ENCODE measurements at places on chromosomes 5 and 9.

DNA sequence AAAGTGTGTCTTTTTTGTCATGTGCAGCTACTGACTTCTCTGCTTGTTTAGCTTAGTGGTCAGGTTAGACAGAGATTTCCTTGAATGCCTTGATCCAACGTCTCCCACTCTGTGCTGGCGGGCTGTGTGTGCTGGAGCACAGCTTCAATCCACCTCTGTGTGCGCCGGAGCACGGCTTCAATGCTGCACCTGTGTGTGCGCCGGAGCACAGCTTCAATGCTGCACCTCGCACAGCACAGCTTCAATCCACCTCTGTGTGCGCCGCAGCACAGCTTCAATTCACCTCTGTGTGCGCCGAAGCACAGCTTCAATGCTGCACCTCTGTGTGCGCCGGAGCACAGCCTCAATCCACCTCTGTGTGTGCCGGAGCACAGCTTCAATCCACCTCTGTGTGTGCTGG is 69.0 kb upstream of the PHYKPL start:
- no peak for DNase-seq

- DNase-seq, result no peak
Observed at GRCh38 chr9:96884443-96884842, 30.1 kb upstream of the ZNF782 start.

DNA sequence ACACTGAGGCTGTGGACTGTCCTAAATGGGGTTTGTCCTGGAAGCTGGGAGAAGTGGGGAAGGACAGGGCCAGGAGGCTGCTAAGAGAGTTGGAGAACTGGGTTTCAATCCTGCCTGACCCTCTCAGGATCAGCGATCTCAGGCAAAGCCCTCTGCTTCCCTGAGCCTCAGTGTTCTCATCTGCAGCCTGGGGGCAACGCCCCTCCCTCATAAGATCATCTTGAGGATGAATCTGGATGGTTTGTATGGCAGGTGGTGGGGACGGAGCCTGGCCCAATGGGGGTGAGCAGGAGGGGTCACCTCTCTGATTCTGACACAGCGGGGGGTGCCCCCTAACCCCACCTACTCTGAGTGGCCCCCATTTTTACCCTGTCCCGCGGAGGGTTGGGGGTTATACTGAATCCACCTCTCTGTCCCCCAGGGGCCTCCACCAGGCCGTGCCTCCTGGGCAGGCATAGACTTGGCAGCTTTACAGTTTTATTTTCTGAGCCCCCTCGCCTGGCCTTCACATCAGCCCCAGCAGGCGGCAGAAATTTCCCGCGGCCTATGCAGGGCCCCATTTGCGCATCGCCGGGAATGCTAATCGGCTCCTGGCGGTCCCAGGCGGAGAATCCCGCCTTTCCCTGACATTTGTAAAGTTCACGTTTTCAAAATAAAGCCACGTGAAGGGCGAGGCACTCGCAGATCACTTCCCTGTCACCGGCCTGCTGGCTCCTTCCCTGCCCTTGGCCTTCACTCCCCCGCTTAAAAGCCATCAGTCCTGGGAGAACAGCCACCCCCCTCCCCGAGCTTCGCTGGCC is 17.8 kb upstream of the LAMC3 start:
- no peak for DNase-seq

GRCh38 chr5:138389332-138389731 is 36.8 kb downstream of the KDM3B start:
- no peak for DNase-seq

DNA sequence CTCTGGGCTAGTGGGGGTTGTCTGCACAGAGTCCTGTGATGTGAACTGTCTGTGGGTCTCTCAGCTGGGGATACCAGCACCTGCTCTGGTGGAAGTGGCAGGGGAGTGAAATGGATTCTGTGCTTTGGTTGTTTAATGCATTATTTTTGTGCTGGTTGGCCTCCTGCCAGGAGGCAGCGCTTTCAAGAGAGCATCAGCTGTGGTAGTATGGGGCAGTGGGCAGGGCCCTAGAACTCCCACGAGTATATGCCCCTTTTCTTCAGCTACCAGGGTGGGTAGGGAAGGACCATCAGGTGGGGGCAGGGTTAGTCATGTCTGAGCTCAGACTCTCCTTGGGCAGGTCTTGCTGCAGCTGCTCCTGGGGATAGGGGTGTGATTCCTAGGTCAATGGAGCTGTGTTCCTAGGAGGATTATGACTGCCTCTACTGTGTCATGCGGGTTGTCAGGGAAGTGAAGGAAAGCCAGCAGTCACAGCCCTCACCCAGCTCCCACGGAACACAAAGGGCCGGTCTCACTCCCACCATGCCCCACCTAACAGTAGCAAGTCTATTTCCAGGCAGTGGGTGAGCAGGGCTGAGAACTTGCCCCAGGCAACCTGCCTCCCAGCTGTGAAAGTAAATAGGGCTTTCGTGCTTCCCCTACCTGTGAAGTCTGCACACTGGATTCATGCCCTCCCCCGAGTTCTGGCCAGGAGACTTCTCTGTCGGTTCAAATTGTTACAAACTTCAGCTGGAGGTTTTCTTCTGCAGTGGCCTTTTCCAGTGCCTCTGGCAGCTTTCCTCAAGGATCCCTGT is 25.7 kb upstream of the FAM81B start:
- no peak for DNase-seq

GRCh38 chr5:1280177-1281037 is 14.5 kb downstream of the TERT start:
- DNase-seq, result no peak

DNA sequence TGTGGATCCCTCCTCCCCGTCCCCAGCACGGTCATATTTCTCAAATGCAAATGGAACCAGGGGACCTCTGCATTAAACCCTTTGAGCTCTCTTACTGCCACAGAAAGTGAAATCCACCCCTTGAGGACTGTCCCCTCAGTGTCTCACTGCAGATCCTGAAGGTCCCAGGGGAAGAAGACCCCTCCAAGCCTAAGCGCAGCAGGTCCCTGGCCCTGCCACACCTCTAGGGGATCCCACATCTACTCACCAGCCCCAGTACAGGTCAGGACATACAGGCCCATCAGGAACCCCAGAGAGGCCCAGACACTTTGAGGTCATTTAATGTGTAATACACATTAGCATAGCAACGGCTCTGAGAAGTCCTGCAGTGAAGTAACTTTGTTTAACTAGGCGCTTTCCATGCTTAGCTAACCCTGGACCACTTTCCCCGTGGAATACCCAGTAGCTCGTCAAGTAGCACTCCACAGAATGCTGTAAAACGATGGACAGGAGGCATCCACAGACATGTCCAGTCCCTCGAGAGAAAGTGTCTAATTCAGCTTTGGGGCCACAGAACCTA is 54.7 kb upstream of the ALDH1B1 start:
- DNase-seq, result no peak

- peak; percentile 53 for DNase-seq
Observed at GRCh38 chr5:151079838-151080612, 809 bp downstream of the TNIP1 start.

GRCh38 chr5:178296066-178296465 is 63.5 kb upstream of the PHYKPL start:
- no peak for DNase-seq

DNA sequence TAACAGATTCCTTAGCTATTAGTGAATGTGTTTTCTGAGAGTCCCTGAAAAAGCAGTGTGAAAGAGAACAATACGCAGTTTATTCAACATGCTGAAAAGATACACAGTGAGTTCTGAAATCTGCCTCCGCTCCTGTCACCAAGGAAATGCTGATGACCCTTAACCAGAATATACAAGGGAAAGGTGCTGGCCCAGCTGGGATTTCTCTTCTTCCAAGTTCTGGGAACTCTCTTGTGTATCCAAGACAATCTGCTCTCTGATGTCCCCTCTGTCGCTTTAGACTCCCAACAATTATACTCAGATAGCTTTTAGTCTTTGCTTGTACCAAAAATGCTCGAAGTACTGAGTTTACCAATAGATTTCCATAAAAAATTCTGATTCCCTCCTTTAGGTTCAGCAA is 214.9 kb downstream of the TMEM167A start:
- no peak for DNase-seq

DNA sequence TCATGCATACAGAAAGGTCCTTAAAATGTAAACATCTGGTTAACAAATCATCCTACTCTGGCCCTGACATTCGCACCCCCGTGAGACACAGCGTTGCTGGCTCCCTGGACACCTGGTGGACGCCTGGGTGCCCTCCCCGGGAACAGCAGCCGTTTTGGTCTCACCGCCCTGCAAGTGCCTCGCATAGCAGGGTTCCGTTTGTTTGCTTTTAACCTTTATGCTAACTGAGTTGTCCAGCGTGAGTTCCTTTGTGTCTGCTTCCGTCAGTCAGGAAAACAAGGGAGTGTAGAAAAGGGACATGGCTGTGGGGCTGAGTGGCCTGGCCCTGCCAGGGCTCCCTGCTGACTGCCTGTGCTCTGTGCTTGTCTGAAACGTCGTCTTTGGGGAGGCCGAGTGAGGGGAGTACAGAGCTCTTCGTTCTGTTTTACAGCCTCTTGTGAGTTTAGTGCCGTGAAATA is 91.8 kb upstream of the CACNA1B start:
- no peak for DNase-seq

DNA sequence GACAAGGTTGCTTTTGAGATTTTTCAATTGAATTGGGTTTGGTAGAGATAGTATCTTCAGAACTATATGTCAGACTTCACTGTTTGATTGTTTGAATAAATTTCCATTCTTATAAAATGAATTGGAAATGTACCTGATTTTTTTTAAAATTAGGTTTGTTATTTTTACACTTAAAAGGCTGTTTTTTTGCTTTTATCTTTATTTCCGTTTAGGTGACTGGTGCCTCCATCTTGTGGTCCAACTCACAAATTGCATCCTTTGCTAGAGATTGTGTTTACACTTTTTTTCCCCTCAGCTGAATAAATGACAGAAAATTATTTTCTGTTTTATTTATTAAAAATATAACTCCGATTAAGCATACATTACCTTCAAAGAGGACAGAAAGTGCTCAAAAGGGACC is 15.6 kb downstream of the NDUFAF2 start:
- no peak for DNase-seq

DNA sequence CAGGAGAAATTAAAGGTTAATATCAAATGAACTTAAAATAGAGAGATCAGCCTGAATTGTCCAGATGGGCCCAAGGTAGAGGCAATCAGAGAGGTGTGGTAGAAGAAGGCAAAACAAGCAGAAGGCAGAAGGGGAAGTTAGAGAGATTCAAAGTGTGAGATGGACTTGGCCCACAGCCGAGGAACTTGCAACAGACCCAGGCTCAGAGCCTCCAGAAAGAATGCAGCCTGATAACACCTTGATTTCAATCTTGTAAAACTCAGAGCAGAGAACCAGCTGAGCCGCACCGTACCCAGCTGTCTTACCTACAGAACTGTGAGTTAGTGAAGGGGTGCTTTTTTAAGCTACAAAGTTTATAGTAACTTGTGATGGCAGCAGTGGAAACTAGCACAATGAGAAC is 190.9 kb downstream of the RFK start:
- no peak for DNase-seq

GRCh38 chr5:73170522-73170921 is 2.5 kb upstream of the TMEM174 start:
- DNase-seq, result peak; percentile 24
